ENCODE measurements at places on chromosomes 1 and 21.

- DNase-seq: no peak
Measured at GRCh38 chr1:93907718-93908117, 1.5 kb downstream of the GCLM start.

GRCh38 chr1:26530895-26531598, 1.5 kb downstream of the RPS6KA1 start:
- DNase-seq: no peak

- DNase-seq: no peak
Measured at GRCh38 chr1:93681101-93681988, at the start of gene BCAR3. BCAR3 (minus strand) TSS chr1:93681837; CDS start chr1:93674930, 6,907 bp downstream.

DNA sequence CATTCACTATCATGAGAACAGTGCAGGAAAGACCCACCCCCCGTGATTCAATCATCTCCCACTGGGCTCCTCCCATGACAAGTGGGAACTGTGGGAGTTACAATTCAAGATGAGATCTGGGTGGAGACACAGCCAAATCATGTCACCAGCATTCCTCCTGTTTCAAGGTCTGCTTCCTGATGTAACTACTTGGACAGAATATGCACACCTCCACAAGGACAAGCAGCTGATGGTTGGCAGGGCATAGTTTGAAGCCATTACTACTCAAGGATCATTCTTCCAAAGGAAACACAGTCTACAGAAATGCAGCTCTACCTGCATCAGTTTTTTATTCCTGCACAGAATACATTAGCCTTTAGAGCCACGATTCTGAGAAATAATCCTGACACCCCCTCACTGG, 28.5 kb upstream of the RNF2 start:
- DNase-seq: no peak

GRCh38 chr1:233512538-233512937, 101.4 kb upstream of the KCNK1 start:
- no peak for DNase-seq

GRCh38 chr1:95941121-95941798, 707.2 kb downstream of the RWDD3 start:
- no peak for DNase-seq

Data from activated CD8-positive, alpha-beta memory T cell treated with anti-CD3 and anti-CD28 coated beads for 1 hour (primary cell).